ENCODE measurements at places on chromosomes 11 and 22. TPM values are rescaled to one million over a fixed set of nuclear protein-coding genes. Genes with fewer than 3 reads are reported as not detected.

The DEFB131B gene
- not detected for total RNA-seq

The LRRC32 gene
- 16.4 TPM for total RNA-seq

The GPR83 gene
- 0.19 TPM for total RNA-seq

The CALCA gene
- not detected for total RNA-seq

The TOLLIP gene
- total RNA-seq, result 34.1 TPM

The PLAAT4 gene
- total RNA-seq, result 101 TPM

The PTGDR2 gene
- total RNA-seq, result 0.17 TPM

The ASCL3 gene
- total RNA-seq, result not detected

The NFAM1 gene
- total RNA-seq, result 0.31 TPM

The TSGA10IP gene
- not detected for total RNA-seq

- no peak for DNase-seq
These were observed 3.0 kb upstream of the ANKK1 start for GRCh38 chr11:113384551-113384950.

DNA sequence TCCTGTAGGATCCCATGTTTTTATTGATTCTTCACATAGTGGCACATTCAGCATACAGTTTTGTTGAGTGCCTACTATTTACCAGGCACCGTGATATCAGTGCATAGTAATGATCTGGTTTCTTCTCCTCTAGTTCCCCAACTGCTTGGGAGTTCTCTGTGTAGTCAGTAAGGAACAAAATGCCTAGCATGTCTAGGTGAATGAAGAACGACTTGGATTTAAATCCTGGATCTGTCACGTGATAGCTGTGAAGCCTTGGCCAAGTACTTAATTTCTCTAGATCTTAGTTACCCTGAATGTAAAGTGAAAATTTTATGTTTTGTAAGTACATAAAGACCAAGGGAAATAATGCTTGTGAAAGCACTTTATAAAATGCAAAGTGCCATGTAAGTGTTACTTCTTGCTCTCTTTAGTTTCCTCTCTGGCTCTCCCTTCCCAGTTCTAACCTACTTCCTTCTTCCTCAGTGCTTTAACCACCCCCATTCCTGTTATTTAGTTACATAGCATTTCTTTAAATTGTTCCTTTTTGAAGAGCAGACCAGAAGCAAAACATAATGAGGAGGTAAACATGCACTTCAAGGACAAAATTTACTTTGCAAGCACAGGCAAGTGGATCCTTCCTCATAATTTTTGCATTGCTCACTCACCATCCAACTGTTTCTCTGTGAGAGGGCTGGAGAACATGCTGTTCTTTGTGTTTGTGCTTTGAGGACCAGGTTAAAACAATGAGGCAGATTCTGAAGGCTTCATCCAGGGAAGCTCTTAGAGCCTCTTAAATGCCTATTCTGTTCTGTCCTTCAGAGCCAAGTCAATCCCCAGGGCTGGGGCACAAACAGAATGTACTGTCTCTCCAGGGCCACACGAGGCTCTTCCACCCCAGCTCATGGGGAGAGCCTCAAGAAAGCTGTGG lies 353.9 kb upstream of the TENM4 start:
- DNase-seq, result no peak

DNA sequence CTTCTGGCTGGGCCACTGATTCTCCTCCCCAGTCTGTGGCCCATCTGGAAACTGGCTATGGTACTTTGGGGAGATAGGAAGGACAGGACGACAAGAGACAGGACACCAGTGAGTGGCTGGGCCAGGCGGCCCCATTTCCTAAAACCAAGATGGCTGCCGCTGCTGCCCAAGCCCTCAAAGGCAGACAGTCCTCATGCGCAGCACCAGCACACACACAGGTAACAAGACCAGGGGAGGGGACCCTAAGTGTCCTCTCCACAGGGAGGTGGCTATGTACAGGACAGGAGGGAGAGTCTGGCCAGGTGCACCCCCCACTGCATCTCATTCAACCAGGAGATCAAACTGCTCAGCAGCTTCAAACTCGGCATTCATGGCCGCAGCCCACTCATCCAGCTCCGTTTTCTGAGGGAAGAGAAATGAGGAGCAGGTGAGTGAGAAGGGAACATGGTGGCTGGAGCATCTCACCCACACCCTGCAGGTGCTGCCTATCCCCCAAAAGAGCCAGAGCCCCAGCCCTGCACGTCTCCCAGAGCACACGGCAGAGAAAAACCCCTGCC lies 5.0 kb downstream of the CDCA5 start:
- no peak for DNase-seq

- no peak for DNase-seq
These were observed 215.1 kb upstream of the BLID start for GRCh38 chr11:122331079-122331478.

DNA sequence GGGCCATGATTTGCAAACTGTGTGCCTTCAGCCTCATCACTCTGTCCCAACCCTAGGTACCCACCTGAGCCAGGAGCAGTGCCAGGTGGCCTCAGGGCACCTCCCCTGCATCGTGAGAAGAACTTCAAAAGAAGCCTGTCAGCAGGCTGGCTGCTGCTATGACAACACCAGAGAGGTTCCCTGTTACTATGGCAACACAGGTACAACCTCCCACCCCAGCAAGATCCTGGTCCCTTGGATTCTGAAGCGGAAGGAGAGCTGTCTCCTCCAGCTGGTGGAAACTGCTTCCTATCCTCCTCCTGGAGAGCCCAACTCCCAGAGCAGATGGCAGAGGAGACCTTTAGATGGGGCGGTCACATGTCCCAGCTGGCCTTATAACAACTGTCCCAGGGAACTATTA lies 2.9 kb downstream of the ZP1 start:
- no peak for DNase-seq

GRCh38 chr22:43273902-43274484 lies 69.2 kb downstream of the SCUBE1 start:
- peak; percentile 39 for DNase-seq

GRCh38 chr22:50473088-50473487 lies 1.7 kb downstream of the SBF1 start:
- peak; percentile 51 for DNase-seq

DNA sequence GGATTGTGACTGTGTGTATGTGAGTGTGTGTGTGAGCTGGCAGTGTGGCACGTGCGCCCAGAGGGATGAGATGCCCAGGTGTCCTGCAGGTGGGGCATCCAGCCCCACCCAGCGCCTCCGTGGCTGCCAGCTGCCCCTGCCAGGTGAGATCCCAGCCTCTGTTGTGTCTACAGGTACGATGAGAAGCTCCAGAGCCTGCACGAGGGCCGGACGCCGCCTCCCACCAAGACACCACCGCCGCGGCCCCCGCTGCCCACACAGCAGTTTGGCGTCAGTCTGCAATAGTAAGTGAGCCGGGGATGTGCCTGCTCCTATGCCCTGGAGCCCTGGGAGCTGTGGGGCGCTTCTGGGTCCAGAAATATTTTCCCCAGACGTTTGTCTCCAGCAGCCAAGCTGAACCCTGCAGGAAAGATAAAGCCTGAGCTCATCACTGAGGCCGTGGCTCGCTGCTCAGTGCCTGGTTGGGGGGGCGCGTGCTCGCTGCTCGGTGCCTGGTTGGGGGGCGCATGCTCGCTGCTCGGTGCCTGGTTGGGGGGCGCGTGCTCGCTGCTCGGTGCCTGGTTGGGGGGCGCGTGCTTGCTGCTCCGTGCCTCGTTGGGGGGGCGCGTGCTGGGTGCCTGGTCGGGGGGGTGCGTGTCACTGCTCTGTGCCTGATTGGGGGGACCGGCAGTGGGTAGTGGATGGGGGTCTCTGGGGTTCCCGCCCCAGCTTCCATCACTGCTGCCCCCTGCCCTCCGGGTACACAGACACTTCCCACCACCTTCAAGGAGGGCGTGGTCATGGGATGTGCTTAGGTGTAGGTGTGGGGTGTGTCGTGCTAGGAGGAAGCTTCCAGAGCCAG lies 73.2 kb downstream of the ARHGAP8 start:
- no peak for DNase-seq

DNA sequence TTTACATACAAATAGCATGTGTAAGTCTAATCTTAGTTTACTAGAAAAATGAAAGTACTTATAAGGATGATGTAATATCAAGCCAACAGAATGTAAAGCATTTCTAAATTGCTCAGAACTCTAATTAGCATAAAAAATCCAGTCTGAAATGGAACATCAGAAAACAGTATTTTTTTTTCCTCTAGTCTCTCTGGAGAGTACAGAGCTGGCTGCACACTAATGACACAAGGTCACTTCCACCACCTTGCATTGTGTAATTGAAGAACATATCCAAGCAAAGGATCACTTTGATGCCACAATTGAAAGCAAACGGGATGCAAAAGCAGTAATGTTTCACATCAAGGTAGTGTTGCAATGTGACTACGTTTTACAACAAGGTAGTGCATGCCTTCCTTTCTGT lies 548.0 kb upstream of the LUZP2 start:
- DNase-seq, result no peak

DNA sequence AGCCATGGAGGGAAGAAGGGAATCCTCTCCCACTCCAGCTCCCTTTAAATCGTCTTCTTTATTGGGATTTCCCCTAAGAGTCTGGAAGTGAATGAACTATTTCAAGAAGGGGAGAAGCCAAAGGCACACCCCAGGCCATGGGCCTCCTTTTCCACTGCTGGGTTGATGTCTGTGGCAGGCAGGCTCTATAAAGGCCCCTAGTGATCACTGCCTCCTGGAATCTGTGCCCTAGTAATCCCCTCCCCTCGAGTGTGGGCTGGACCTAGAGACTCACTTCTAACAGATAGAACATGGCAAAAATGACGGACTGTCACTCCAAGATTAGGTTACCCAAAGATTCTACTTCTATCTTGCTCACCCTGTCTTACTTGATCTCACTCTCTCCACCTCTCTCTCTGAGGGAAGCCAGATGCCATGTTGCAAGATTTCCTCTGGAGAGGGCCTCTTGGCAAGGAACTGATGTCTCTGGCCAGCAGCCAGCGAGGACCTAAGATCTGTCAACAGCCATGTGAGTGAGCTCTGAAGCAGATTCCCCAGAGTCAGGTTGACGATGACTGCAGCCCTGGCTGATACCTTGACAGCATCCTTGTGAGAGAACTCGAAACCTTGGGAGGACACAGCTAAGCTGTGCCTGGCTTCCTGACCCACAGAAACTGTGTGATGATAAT lies 444.8 kb downstream of the SOX6 start:
- no peak for DNase-seq

Data from activated T-cell treated with anti-CD3 and anti-CD28 coated beads, Interleukin-2, amount 50 U/mL, for 72 hours (primary cell).